ENCODE measurements at places on chromosomes 12 and 14. TPM values are rescaled to one million over a fixed set of nuclear protein-coding genes. Genes with fewer than 3 reads are reported as not detected.

VDR gene
- total RNA-seq = 2.0 TPM

DNA sequence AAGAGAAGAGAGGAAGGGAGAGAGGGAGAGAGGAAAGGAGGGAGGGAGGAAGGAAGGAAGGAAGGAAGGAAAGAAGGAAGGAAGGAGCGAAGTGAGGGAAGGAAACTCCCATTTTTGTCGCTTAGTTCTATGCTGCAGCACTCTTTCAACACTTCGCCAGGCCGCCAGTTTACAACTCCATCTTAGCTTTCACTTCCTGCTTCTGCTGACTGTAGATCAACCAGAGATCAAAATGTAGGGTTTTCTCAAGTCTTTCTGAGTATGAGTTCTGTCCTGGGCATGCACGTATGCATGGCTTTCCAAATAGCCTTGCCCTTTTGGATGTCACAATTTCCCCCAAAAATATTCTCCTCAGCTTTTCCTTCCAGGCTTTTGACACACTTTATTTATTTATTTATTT is 723.4 kb downstream of the TRHDE start:
- H3K36me3 ChIP-seq = no peaks in the 10 kb centered on the region
- no peak overlapping the region for H3K27ac ChIP-seq
- H3K4me1 ChIP-seq = no peaks in the 10 kb centered on the region
- H3K4me3 ChIP-seq = no peak overlapping the region

DNA sequence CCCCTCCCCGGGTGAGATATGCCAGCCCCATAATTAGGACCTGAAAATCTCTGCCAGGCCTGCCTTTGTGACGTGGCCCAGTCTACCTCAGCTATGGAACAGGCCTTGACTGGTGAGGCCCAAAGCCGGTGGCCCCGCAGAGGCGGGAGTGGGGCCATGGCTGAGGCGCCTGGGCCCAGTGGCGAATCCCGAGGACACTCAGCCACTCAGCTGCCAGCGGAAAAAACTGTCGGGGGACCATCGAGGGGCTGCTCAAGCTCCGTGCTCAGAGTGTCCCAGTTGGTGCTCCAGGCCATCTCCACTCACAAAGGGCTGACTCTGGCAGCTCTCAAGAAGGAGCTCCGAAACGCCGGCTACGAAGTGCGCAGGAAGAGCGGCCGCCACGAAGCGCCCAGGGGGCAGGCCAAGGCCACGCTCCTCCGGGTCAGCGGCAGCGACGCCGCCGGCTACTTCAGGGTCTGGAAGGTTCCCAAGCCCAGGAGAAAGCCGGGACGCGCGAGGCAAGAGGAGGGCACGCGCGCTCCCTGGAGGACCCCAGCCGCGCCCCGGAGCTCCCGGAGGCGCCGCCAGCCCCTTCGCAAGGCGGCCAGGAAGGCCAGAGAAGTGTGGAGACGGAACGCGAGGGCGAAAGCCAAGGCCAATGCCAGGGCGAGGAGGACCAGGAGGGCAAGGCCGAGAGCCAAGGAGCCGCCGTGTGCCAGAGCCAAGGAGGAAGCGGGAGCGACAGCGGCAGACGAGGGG is 21.4 kb downstream of the ZNF641 start:
- H3K4me1 ChIP-seq = no peaks in the 10 kb centered on the region
- H3K4me3 ChIP-seq = no peak overlapping the region
- DNase-seq = no peak
- H3K27ac ChIP-seq = no peak overlapping the region
- no peaks in the 10 kb centered on the region for H3K36me3 ChIP-seq
- no peaks in the 10 kb centered on the region for H3K27me3 ChIP-seq

DNA sequence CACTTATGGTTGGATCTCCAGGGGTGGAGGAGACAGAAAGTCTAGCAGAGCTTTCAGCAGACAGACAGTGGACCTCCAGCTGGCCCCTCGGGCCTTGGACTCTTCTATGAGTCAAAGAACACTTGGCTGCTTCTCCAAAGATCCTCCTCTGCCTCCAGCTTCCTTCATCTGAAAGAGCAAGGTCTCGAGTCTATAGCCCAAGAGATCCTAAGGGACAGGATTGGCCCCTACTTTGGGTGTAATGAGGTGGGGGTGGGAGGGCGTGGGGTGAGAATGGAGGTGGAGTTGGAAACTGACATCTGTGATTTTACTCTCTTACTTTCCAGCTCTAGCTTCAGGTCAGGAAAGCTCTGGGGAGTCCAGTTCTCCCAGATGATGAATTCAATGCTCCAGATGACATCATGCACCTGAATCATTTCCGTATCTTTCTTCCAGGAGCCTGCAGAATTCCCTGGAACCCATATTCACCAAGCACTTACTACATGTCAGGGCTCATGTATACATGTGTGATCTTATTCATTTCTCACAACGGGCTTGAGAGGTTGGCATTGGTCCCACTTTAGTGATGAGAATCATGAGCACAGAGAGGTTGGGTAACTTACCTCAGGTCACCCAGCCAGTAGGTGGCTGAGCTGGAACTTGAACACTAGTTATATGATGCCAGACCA is 10.2 kb upstream of the PGF start:
- H3K36me3 ChIP-seq = no peaks in the 10 kb centered on the region
- no peaks in the 10 kb centered on the region for H3K27me3 ChIP-seq
- H3K4me3 ChIP-seq = no peak overlapping the region

DNA sequence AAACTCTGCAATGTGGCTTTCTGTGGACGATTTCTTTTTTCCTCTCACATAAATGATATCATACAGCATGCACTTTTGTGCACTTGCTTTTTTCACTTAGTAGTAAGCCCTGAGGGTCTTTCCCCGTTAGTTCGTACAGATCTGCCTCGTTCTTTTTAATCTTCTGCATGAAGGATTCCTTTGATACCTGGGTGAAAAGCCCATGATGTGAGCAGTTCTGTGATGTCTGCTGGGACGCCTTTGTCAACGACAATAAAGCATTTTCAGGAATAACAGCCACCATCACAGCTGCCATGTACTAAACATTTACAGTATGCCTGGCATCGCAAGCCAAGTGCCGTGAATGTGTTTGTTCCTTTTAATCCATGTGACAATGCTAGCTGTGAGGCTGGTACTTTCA is 99.2 kb downstream of the KSR2 start:
- H3K4me3 ChIP-seq = no peak overlapping the region
- DNase-seq = no peak
- no peak overlapping the region for H3K27ac ChIP-seq
- H3K27me3 ChIP-seq = no peaks in the 10 kb centered on the region
- no peaks in the 10 kb centered on the region for H3K36me3 ChIP-seq

FAM181A gene
- not detected for total RNA-seq

MGAT2 gene
- 52.1 TPM for total RNA-seq

- H3K27ac ChIP-seq = no peak overlapping the region
- DNase-seq = no peak
- no peaks in the 10 kb centered on the region for H3K4me1 ChIP-seq
- no peaks in the 10 kb centered on the region for H3K27me3 ChIP-seq
- H3K36me3 ChIP-seq = no peaks in the 10 kb centered on the region
These were observed 263.9 kb upstream of the TMTC1 start for GRCh38 chr12:30047516-30048254.

Measured in uterus (tissue), 4 donors.